ENCODE measurements at places on chromosomes 2 and 18.

DNA sequence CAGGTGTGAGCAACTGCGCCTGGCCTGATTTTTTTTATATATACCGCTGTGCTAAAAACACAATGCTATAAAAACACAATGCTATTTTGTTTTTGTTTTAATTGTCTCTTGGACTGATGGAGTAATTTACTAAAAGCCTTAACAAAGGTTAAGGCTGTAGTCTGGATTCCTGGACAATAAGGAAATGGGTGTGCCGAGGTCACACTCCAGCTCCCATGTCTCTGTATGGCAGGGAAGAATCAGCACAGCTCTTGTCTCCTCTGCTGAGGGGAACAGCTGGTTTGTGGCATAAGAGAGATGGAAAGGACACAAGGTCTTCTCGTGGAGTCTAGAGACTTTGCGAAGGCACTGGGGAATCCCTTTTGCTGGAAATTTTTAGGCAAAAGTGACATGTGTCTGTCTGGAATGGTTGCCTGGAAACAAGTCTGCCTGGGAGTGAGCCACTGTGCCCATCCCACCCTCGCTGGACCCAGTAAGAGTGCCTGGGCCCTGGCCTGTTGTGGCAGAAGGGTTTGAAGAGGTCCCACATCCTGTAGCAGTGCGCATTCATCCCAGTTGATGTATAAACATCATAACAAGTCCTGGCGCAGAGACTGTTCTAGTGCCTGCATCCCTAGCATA is 73.1 kb downstream of the MAPK4 start:
- no peak for DNase-seq

DNA sequence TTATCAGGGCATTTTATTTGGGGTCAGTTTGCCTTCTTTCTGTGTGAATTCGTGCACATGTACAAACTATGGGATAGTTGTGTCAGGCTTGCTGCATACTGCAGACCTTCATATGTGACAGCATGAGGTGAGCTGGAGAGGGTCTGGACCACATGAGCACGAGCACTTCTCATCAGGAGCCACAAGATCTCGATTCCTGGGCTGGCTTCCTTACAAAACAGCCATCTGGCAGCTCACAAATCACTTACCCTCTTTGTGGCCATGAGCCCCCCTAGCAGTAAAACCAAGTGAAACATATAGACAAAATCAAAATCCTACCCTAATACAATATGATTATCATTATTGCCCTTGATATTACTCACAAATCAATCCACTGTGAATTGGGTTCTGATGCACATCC is 121.2 kb downstream of the MTCL1 start:
- no peak for DNase-seq

DNA sequence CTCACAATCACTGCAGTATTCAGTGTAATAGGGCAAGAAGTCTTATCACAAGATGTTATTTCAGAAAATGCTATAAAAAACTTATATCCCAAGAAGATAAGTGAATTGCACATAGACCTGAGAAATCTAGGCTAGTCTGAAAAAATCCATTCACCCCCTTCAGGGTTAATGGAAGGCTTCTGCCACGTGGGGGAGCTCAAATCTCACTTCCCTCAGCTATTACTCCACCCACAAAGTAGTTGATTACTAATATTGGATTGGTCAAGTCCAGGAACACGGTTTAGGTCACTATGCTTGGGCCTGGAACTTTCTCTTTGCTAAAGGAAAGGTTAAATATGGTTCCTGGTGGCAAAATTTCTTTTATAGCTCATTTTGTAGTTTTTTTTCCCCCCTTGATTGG is 51.2 kb upstream of the ADAM23 start:
- DNase-seq, result no peak

DNA sequence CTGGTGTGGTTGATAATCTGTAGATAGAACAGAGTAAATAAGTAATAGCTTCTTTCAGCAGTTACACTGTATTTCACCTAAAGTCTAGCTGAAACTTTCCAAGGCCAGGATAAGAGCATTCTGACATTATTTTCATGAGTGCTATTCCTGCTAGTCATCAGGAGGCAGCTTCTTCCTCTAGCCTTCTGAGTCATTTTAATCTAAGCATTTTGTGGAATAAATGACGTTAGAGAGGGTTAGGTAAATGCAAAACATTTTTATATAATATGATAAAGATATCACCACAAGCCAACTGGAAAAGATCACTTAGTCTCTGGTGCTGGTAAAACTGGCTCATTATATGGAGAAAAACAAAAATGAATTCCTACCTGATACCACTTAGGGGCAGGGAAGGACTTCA is 138.5 kb downstream of the MEP1B start:
- DNase-seq, result no peak

DNA sequence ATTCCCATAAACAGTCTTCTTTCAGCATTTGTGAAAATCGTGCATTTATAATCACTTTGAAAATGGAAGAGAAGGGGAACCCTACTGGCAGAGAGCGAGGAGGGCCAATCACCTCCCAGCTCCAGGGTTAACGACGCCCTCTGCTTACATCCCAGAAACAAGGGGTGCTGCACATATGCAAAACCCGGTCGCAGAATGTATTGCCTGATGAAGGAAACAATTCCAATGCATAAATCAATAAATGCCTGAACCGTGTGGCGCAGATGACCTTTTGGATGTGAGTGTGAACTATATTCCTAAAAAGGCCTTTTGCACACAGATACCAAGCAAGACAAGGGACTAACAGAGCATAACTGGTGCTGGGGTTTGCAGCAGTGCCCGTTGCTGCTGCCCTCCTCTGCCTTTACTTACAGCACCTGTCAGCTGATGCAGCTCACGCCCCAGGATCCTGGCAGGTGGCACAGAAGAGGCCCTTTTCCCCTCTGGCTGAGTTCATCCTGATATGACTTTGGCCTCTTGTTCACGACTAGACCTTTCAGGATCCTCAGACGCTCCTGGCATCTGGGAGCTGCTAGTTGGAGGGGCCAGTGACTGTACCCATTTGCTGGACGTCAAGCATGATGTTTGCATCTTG is 67.8 kb downstream of the MYT1L start:
- DNase-seq, result no peak

- DNase-seq, result no peak
Observed at GRCh38 chr2:9484533-9484932, 10.2 kb downstream of the IAH1 start.

- DNase-seq, result no peak
Observed at GRCh38 chr18:55179425-55179824, 220.2 kb upstream of the CCDC68 start.

DNA sequence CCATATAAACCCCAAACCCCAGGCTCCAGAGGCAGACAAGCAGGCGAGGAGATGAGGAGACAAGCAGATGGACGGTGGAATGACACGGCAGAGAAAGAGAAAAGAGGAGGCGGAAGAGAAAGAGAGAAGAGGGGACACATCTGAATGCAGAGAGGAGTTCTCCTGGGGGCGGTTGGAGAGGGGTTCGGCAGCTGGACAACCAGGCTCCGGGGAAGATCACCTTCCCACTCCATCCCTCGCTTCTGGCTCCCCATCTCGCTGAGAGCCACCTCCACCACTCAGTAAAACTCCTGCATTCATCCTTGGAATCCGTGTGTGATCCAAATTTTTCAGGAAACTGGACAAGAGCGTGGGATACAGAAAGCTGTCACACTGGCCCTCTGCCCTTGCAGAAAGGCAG is 966.7 kb upstream of the NXPH2 start:
- DNase-seq, result no peak

DNA sequence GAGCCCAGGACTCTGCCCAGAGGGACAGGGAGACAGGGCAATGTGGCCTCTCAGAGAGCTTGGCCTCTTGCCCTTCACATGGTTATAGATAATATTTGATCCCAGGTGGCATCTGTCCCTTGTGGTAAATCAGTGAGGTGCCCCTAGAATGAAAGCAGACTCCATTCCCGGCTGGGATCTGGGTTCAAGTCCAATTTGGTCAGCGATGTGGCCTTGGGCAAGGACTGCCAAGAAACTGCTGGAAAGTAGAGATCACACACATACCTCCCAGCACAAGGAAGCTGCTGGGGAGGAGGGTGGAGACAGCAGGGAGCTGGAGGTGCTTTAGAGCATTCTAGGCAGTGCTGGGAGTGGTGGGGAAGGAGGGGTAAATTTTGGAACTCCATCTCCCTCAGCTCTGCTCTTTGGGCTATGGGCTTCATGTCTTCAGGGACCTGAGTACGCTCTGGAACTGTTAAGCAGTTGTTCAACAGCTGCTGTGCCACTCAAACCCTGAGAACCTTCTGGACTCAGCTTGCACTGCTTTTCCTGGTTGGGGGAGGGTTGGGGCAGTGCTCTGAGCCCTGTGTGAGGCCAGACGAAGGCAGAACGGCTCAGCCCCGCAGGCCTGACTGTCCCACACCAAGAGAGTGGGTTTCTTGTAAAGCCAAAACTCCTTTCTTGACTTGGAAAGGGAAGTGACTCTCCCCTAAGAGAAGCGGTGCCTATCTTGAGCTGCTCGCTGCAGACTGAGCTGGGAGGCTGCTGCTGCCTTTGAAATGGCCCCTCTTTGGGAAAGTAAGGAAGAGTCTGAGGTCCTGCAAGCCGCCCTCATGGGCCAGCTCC is 23.0 kb downstream of the INPP5D start:
- DNase-seq, result no peak

GRCh38 chr2:233059797-233060500 is at the start of gene INPP5D:
TSS of gene INPP5D (plus strand) at chr2:233060342. CDS start at chr2:233060479, 137 bp downstream.
- no peak for DNase-seq

GRCh38 chr2:178279142-178279541 is 84.8 kb downstream of the OSBPL6 start:
- DNase-seq, result no peak

DNA sequence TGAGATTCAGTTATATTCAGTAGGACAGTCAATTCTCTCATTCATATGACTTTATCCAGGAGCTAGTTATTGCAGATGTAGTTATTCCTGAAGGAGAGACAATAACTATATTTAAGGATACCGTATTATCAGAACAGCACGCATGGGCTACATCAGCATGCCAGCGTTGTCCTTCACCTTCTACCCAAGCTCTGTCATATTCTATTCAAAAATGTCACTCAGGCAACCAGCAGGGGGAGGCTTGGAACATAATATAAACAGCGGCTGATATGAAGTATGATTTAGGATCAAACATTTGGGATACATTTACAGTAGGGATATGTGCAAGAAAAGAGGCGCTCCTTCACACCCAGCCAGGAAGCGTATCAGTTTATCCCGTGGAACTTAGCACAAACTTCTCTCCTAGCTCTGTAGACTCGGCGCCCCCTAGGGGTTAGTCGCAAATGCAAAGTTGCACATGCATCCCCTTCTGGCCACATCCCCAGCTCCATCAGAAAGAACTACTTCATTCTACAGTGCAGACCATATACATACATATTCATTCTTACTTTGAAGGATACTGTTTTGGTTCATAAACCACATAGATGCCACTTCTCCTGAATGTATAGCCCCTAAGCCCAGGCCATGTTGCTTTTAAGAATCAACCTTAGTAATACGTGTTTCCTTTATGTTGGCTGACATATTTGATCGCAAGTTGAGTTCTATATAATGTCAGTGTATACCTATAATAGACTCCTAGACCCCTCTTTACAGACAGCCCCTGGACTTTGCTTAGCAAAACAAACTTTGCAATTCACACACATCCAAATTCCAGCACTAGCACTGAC is 759.4 kb downstream of the ADCYAP1 start:
- DNase-seq, result peak; percentile 33

DNA sequence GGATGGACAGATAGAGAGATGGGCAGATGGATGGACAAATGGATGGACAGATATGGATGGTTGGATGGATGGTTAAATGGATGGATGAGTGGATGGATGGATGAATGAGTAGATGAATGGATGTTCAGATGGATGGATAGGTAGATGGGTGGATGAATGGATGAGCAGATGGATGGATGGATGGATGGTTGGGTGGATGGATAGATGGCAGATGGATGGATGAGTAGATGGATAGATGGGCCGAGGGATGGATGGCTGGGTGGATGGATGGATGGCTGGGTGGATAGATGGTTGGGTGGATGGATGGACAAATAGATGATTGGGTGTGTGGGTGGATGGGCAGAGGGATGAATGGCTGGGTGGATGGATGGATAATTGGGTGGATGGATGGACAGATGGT is 98.9 kb upstream of the OTOS start:
- DNase-seq, result no peak

DNA sequence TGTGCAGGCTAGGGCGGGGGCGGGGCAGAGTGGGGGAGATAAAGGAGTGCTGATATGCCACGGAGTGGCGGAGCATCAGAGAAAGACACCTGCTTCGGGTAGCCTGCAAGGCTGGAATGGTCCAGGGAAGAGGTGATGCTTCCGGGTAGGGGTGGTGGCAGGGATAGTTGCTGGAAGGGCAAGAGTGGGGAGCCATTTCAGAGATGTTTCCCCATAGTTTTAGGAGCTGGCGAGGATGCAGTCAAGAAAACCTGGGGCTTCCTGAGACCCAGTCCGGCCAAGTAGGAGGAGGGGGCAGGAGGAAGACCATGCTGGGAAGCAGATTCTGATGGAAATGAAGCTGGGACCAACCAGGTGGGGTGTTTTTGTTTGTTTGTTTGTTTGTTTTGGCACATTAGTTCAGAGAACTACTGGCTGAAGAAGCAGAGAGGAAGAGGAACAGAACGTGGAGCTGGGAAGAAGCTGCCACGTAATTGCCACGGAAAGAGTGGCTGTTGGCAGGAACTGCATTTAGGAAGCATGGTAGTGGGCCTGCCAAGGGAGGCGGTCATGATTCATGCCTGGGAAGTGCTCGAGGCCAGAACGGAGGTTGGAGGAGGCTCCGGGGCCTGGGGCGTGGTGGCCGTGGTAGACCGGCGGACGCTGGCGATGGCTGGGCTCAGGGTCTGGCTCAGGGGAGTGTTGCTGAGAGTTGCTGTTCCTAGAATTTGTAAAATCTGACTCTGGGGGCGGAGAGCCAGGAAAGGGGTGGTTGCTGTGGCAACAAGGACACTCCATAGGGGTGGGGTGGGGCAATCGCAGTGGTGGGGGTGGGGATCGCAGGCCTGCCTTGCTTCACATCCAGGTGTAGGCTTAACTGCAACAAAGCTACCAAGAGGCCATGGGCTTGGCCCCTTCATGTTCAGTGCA is 8.6 kb upstream of the INPP5D start:
- DNase-seq, result no peak

DNA sequence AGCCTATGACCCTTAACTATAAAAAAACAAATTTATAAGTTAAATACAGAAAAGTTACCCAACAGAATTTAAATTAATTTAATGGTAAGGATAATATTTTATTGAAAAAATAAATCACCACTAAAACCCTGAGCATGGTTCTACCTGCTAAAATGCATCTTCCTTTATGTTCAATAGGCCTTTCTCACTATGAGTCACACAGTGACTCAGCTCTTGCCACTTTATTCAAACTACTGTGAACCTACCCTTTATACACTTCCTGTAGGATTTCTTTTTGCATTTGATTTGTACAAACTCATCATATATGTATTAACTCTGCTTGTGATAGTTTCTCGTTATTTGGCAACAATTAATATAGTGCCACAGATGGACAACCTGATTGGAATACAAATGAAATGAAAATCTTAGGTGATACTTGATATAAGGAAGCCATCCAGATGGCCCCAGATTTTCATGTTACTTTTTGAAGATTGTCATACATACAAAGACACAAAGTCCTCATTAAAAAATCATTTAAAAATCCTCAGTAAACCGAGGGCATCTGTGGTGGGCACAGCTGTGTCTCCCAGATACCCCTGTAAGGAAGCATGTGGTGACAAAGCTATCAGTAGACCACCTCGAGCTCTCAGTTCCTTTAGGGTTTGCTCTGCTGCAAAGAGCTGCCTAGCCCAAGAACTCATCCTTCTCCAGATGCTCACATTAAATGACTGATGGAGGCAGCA is 55.2 kb upstream of the COBLL1 start:
- no peak for DNase-seq

Data from stimulated activated CD4-positive, alpha-beta T cell treated with anti-CD3 and anti-CD28 coated beads, Interleukin-4, amount 100 ng/mL, for 48 hours (primary cell).